ENCODE measurements at places on chromosomes 12 and 14.
A peak's percentile ranks its signal among the peaks of the same experiment; 100 is the strongest.

DNA sequence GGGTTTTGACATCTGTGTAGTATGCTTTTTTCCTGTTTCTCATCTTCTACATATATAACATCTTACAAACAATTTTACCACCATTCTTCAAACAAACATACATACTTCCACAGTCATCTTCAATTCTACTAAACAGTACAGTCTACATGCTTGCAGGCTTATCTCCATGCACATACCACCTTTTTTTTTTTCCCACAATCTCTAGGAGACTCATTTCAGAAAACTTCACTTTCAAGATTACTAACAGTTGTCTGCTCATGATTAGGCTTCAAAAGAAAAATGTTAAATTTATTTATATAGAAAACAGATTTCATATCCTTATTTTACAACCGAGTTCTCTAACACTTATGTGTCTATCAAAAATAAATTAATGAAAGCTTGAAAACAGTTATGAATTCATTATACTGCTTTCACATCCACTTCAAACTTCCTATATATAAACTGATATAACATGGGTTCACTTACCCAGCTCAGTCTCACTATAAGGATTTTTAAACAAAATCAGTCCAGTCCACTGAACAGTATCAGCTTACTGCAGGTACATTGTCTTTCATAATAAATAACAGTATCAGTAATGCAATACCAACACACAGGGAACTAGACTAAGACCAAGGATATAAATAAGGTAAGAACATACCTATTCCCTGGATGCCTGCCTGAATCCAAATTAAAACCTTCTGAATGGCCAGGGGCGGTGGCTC is 42.5 kb downstream of the LRP6 start:
- no peak for DNase-seq

- DNase-seq: no peak
Observed at GRCh38 chr12:58156697-58157096, 215.3 kb downstream of the ATP23 start.

GRCh38 chr14:91100102-91100501 is 13.8 kb upstream of the DGLUCY start:
- no peak for DNase-seq

- DNase-seq: no peak
Observed at GRCh38 chr12:56991319-56992246, 14.8 kb downstream of the ZBTB39 start.

DNA sequence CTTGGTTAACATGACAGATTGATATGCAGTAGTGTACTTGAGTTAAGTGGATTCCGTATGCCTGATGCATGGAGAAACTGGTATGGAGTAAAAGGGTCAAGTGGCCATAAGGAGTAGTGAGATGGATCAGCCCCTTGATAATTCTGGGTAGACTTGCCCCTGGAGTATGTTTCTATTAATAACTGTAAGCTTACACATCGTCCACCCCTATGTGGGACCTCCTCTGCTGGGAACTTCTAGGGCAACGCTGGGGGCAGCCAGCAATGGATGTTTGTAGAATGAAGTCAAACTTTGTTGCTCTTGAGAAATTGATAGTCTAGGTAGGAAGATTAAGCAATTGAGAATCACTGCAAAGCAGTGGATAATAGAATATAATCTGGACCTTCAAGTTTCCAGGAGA is 3.5 kb downstream of the C12orf75 start:
- no peak for DNase-seq

DNA sequence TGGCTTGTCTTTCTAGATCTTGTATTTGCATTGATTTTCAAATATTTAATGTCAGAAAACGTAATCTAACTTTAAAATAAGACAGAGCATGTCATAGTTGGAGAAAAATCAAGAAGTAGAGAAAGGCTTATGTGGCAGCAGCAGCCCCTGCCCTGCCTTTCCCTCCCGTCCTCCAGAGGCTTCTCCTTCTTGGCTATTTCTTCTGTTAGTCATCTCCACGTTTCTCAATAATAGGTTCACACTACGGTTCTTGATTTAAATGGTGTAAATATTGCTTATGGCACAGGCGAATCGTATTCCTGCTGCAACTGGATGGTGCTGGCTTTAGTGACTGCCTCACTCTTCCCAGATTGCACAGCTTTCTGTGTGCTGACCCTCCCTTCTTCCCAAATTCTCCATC is 42.8 kb downstream of the SLC8B1 start:
- no peak for DNase-seq

GRCh38 chr14:39731912-39732311 is 299.7 kb upstream of the FBXO33 start:
- DNase-seq: no peak

DNA sequence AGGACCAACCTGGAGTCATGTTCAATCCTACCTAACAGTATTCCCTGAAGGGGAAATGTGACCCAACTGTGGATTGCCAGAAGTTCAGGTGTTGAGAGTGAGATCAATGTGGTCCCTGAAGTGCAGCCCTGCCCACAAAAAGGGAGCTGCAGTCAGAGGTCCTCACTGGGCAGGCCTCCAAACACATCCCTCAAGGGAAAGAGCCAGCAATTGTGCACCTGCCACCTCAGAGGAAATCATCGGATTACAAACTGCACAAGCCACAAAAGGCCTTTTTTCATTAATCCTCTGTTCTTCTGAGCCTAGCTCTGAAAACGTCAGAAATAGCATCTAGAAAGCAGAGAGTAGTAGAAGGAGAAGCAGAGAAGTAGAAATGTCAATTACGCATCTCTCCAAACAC is 10.8 kb upstream of the MDM1 start:
- DNase-seq: no peak

GRCh38 chr12:56300644-56301464 is 724 bp upstream of the CS start:
- DNase-seq: no peak

GRCh38 chr14:92495027-92495426 is 18.6 kb upstream of the RIN3 start:
- DNase-seq: no peak

- peak; percentile 84 for DNase-seq
Observed at GRCh38 chr12:49827401-49828099, 663 bp downstream of the NCKAP5L start.

DNA sequence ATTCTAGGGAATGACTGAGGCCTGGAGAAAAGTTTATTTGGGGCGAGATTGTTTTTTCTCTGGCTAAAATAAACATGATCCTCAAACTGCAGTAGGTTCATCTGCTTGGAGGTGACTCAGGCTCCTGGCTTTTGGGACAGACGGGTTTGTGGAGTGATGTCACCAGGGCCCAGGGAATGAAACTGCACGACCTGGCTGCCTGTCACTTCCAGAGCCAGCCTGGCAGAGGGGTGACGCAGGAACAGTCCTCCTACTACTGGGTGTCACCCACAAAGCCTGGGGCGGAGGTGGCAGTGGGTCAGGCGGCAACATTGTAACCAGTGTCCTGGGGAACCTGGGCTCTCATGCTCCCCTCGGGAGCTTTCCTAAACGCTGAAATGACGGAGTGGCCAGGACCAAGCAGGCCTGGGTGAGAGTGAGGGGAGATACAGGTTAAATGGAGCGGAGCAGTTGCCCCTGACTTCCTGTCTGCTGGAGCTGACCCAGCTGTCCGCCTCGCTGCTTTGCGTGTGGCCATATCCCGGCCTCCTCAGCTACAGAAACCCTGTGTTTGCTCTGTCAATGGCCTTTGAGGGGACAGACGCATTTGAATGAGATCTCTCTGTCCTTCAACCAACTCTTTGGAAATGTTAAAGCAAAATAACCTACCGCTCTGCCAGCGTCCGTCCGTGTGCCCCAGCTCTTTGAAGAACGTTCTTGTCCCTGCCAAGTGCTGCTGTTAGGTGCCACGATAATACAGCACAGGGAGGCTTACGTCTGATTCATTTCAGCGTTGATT is 6.5 kb downstream of the HIP1R start:
- DNase-seq: no peak

GRCh38 chr12:46263140-46264016 is 5.5 kb downstream of the SLC38A1 start:
- DNase-seq: no peak

- DNase-seq: no peak
Observed at GRCh38 chr12:22874151-22874550, 249.2 kb downstream of the ETNK1 start.

DNA sequence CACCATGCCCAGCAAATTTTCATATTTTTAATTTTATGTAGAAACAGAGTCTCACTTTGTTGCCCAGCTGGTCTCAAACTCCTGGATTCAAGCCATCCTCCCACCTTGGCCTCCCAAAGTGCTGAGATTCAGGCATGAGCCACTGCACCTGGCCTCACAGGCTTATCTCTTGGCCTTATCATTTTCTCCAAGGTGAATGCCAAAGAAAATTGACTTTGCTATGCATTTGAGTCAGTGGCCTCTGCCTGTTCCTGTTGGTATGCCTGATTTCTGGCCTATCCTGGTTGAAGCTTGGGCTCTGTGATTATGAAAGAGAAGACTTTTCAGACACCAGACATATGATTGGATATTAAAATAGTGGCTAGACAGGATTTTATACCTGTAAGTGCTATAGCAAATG is 34.2 kb downstream of the MANSC1 start:
- DNase-seq: no peak
